ENCODE measurements at places on chromosomes 2 and 18. TPM values are rescaled to one million over a fixed set of nuclear protein-coding genes. Genes with fewer than 3 reads are reported as not detected.

MROH2A gene
- total RNA-seq, result not detected

MC4R gene
- total RNA-seq, result not detected

SERPINB12 gene
- total RNA-seq, result 0.12 TPM

CAPN14 gene
- total RNA-seq, result not detected

RNF152 gene
- total RNA-seq, result 1.4 TPM

WDR33 gene
- 21.1 TPM for total RNA-seq

POTEJ gene
- not detected for total RNA-seq

UGT1A5 gene
- total RNA-seq, result not detected

CYP27A1 gene
- 3.7 TPM for total RNA-seq

KLHL14 gene
- total RNA-seq, result not detected

HOXD9 gene
- 0.09 TPM for total RNA-seq

ZNF521 gene
- 13.5 TPM for total RNA-seq

TMEM17 gene
- total RNA-seq, result 1.1 TPM

PSMA8 gene
- not detected for total RNA-seq

GNAL gene
- total RNA-seq, result 1.3 TPM

ZBTB14 gene
- total RNA-seq, result 6.0 TPM

C2orf72 gene
- 0.70 TPM for total RNA-seq

HOXD3 gene
- 0.82 TPM for total RNA-seq

LYG1 gene
- total RNA-seq, result not detected

CNRIP1 gene
- 26.6 TPM for total RNA-seq

UXS1 gene
- total RNA-seq, result 29.6 TPM

NTSR2 gene
- total RNA-seq, result not detected

Measured in pericardium fibroblast (primary cell).